ENCODE measurements at places on chromosomes 13 and 19.

GRCh38 chr13:55538424-55538823, 1602.3 kb upstream of the PRR20A start:
- no peak for DNase-seq

GRCh38 chr13:36345438-36346221, 564 bp downstream of the SPART start:
- DNase-seq: peak; percentile 54

DNA sequence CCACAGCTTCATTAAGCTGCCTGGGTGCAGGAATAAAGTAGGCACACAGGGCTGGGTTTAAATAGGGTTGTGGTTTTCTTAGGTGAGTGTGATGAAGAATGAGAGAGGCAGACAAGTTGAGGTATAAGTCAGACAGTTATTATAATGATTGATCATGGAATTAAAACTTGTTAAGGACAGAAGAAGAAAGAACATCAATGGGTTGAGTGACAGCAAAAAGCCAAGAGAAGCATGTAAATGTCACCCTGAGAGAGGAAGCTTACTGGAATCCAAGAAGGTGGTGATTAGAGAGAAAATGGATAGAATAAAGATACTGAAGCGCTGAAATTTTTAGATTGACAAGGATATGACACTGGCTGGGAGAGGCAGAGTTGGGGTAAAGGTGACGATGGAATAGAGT, 325.2 kb upstream of the SLITRK1 start:
- no peak for DNase-seq

DNA sequence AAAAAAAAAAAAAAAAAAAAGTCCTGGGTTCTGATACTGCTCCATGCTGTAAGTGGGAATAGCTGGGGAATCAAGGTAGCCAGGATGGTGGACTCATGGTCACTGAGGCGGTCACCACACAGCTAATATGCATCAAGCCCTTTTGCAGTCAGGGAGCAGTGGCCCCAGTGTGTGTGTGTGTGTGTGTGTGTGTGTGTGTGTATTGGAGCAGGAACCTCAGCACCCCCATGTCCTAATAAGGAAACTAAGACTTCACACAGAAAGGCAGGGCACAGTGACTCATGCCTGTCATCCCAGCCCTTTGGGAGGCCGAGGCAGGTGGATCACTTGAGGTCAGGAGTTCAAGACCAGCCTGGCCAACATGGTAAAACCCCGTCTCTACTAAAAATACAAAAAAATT, 12.0 kb downstream of the B3GNT3 start:
- no peak for DNase-seq

GRCh38 chr13:57748096-57748495, 116.6 kb downstream of the PCDH17 start:
- DNase-seq: no peak

- no peak for DNase-seq
Measured at GRCh38 chr19:52635786-52636570, 2.2 kb downstream of the ZNF83 start.

DNA sequence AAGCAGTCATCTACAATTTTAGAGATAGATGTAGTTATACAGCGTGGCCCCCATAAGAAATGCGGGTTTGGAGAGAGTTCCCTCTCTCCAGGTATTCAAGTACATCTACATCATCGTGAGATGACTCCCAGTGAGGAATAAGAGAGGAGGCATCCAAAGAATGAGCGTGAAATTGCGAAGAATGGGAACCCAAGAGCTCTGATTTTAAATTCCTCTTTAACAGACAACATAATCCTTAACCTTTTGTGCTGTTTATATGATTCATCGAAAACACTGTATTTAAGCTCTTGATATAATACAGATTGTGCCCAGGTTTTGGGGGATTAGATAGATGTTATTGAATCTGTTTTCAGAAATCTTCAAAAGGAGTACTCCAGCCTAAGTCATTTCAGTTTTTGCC, 161.5 kb downstream of the COG6 start:
- no peak for DNase-seq

- DNase-seq: no peak
Measured at GRCh38 chr19:39502640-39503417, 4.1 kb downstream of the DLL3 start.

GRCh38 chr19:56404705-56405056, 549 bp downstream of the ZNF583 start:
- no peak for DNase-seq

- peak; percentile 59 for DNase-seq
Measured at GRCh38 chr19:940591-941291, 14.9 kb downstream of the ARID3A start.

DNA sequence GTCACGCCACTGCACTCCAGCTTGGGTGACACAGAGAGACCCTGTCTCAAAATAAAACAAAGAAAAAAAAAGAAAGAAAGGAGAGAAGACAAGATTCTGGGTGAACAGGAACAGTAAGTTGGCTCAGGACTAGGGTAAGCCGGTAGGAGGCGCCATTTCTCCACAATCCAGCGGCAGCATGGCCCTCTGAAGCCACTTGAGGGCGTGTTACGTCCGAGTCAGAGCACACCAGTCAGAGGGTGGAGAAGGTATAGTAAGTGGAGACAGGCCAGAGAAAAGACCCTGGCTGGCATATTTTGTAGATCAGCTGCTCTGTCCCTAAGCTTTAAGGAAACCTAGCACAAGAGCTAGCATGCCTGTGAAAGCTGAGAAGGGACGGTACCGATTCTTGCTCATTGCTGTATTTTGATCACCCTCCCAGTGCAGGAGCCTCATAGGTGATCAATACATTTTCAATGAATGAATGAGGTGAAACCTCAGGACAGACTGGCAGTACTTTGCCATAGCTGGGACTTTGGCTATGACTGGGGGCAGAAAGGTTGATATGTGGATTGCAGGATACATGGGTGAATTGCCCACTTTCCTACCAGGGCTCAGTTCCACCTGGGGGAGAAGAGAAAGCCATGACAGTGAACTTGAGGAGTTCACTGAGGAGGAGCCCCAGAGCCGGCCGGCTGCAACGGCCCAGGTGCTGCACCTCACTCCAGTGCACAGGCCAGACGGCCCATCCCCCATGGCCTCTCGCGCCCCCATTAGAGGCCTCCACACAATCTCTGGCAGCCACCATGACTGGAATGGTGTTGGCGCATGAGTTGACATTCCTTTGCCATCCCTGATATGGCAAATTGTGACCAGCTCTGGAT, 23.5 kb downstream of the POU2F2 start:
- peak; percentile 40 for DNase-seq

DNA sequence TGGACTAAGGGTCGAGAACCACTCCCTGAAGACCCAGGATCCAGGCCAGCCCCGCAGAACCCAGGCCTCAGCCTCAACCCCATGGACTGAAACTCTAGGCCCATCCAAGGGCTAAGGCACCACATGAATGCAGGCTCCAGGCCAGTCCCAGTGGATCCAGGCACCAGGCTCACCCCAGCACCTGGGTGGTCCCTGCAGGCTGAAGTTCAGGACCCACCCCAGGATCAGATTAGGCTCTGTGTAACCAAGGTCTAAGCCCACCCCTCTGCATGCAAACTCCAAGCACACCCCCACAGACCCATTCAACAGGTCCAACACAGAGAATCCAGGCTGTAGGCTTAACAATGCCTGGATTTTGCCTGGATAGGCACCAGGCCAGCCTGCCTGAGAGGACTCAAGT, 1876.2 kb downstream of the PCDH9 start:
- no peak for DNase-seq

DNA sequence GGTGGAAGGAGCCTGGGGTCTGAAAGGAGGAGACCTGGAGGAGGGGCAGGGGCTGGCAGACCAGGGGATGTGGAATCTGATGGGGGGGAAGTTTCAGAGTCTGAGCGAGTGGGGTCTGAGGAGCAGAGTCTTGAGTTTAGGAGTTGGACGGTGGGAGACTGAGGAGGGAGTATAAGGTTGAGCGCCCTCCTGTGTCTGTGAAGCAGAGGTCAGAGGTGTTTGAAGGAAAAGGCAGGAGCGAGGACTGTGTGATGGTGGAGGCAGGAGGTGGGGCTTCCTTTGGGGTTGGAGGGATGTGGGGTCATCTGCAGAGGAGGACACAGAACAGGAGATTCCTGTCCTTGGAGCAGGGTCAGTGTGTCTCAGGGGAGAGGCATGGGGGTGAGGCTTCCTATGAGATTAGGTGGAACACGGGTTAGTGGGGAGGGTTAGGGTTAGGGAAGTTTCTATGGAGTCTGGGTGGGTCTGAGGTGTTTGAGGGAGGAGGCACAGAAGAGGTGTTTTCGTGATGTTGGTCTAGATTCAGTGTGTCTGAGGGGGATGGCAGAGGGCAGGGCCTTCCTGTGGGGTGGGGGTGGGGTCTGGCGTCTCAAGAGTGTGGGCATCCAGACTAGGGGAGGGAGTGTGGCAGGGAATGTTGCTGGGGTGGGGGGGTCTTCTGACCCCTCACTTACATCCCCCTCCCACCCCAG, 8.3 kb downstream of the RYR1 start:
- no peak for DNase-seq

DNA sequence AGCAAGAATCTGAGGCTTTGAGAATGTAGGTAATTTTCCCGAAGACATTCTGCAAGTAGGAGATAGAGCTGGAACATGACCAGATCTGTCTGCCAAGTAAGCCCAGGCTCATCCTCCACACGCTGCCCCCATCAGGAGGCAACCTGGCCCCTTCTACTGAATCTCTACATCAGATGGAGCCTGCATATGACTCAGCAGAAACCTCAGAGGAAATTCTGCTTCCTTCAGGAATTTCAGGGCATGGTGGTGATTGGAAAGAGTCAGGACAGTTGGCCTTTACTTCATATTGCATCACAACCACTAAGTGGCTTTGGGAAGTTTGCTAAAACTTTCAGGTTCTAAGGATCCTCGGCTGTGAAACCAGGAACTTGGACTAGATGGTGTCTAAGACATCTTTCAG, 85.2 kb downstream of the LRRC63 start:
- DNase-seq: no peak

DNA sequence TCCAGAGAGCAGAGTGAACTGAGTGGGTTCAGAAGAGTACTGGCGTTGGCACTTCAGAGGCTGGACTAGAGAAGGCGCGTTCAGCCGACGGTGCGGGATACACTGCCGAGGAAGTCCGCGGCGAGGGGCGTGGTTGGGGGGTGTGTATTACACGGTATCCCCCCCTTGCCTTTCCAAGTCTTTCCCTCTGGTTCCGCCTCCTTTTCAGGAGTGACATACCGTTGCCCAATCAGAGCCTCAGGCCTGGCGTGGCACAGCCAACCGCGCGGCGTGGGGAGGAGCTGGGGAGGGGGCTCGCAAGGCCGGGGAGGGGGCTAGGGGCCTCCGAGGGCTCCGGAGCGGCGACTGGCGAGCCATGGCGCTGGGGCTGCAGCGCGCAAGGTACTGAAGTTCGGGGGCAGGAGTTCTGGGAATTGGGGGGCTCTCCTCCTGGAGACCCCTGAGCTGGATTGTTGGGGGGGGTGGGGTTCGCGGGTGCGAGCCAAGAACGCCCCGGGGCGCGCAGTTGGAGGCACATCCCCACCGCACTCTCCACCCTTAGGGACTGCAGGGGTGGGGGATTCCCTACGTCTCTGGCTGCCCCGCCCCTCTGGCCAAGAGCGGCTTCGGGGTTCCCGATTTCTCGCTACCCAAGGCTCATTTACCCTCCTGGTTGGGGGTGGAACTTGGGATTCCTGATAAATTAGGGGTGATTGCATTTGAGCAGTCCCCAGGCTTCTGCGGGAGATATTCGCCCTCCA, at the start of gene HIF3A:
HIF3A (plus strand) TSS at position 321 of the 740 bp plus-strand sequence; CDS start at position 356, 35 bp downstream.
- no peak for DNase-seq

DNA sequence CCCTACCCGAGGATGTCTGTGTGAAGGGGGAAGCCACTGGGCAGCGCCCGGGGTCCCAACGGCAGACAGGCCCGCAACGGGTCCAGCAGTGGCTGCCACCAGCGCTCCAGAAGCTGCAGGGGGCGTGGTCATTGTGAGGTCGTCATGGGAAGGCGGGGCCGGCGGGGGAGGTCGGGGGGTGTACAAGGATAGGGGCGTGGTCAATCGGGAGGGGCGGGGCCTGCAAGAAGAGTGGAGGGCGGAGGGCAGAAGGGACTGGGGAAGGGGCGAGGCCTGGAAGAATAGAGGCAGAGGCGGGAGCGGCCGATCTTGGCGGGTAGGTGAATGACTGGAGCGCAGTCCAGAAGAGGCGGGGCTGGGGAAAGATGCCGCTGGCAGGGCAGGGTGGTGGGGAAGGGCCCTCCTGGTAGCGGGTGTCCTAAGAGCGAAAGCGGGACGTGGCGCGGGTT, 4.4 kb downstream of the FUZ start:
- peak; percentile 31 for DNase-seq

DNA sequence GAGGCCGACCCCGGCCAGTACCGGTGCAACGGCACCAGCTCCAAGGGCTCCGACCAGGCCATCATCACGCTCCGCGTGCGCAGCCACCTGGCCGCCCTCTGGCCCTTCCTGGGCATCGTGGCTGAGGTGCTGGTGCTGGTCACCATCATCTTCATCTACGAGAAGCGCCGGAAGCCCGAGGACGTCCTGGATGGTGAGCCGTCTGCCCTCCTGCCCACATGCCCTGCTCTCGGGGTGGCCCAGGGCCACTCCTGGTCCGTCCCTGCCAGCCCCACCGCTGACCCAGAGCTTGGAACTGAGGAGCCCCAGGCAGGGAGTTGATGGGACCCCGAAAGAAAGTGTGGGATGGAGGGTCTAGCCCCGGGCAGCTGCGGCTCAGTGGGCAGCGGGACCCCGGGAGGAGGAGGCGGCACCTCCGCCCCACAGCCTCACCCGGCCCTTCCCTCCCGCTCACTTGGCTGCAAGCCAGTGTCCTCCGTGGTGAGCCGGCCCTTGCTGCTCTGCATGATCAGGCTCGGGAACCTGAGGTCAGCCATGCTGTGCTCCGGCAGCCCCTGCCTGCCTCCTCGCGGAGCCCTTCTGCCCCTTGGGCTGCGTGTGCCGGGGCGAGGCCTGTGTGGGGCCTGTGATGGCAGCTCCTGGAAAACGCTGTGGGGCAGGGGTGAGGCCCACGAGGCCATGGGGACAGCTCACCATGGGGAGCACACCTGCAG, 8.1 kb upstream of the HCN2 start:
- DNase-seq: no peak
